Stimulated activated CD4-positive, alpha-beta T cell treated with anti-CD3 and anti-CD28 coated beads, Interleukin-15, amount 100 ng/mL, for 1 hour (primary cell): ENCODE measurements at places on chromosomes 7 and 10.

GRCh38 chr10:33422471-33423153 is 88.1 kb upstream of the NRP1 start:
- no peak for DNase-seq

GRCh38 chr7:76065016-76065612 is 17.2 kb downstream of the MDH2 start:
- no peak for DNase-seq

- no peak for DNase-seq
Observed at GRCh38 chr7:8063706-8064297, 95.2 kb downstream of the GLCCI1 start.

DNA sequence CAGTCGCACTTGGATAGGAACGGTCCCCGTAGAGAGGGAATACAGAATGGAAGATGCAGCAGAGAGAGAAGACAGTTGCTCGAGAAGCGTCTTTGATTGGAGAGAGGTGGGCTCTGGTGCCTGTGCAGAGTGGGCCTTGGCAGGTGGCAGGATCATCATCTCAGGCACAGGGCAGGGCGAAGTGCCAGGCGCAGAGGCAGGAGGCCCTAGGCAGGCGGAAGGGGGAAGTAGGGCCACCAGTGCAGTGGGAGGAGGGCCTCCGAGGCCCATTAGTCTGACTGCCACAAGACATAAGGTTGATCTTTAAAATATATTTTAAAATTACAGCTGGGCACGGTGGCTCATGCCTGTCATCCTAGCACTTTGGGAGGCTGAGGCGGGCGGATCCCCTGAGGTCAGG is 10.1 kb downstream of the CARD11 start:
- no peak for DNase-seq

- DNase-seq = no peak
Observed at GRCh38 chr7:101465576-101466196, 103.0 kb downstream of the COL26A1 start.

GRCh38 chr10:70458329-70459060 is 17.0 kb upstream of the NODAL start:
- peak; percentile 51 for DNase-seq

- DNase-seq = no peak
Observed at GRCh38 chr7:42736931-42737330, 174.9 kb downstream of the C7orf25 start.

- DNase-seq = no peak
Observed at GRCh38 chr10:22016046-22016705, 12.6 kb upstream of the DNAJC1 start.

DNA sequence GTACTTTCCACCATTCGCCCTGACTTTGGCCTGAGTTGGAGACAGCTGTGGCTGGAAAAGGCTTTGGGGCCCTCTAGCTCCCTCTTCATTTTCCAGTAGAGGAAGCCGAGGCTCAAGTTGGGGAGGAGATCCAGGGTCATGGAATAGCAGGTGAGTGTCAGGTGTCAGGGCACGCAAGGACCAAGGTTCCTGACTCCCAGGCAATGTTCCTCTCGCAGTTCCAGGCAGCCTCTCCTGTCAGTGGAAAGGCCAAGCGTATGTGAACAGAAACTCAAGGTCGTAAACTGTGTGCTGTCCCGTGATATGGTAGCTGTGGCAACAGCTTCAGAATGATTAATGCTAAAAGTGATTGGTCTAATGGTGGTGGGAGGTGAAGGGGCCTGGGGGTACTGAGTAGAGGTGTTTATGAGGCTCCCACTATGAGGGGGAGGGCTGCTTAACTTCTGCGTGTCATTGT is 13.2 kb downstream of the ADAMTS14 start:
- no peak for DNase-seq

DNA sequence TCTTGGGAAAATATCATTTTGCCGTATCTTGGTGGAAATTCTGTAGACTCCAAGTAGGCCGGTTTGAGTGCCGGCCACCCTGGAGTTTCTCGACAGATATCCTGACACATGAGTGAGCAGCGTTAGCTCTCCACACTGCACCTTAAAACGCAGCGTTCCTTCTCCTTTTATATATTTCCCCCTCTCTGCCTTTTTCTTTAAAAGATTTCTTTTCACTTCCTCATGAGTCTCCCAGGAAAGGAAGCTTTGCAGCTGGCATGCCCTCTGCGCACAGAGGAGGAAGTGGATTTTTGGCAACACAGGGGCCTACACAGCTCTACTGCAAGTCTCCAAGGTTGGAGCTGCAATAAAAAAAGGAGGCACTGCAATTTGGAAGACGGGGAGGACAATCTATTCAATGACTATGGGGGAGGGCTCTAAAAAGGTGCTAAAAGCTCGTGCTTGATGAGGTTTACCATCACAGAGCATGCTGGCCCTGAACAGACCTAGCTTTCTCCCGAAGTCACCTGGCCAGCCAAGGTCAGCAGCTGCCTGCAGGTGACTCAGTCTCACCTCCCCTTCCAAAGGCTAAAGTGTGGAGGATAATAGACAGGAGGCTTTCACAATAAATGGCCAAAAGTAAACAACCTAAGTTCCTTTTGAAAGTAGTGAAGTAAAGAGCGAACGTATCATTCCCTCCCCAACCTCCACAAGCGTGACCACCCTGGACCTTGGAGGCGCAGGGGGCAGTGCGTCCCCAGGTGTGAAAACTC is 252.8 kb downstream of the ZMYND11 start:
- DNase-seq = no peak
